ENCODE measurements at places on chromosomes 2 and 18. TPM values are rescaled to one million over a fixed set of nuclear protein-coding genes. Genes with fewer than 3 reads are reported as not detected.

Gene MAL
- total RNA-seq, result 1.3 TPM

Gene CRYGC
- total RNA-seq, result not detected

Gene COBLL1
- total RNA-seq, result 6.7 TPM

Gene IL18R1
- 5.1 TPM for total RNA-seq

Gene TXNL1
- 44.3 TPM for total RNA-seq

Gene ALPG
- not detected for total RNA-seq

Gene SNED1
- not detected for total RNA-seq

Gene STK36
- total RNA-seq, result 3.0 TPM

Measured in tracheal epithelial cell (primary cell).